Body of pancreas (tissue), 4 donors: ENCODE measurements at places on chromosomes 7 and 10. TPM values are rescaled to one million over a fixed set of nuclear protein-coding genes. Genes with fewer than 3 reads are reported as not detected.

- no peak for DNase-seq
Measured at GRCh38 chr7:131843898-131844331, 287.5 kb upstream of the PODXL start.

- peak; percentile 39 for DNase-seq
Measured at GRCh38 chr10:6211671-6212635, 9.2 kb downstream of the PFKFB3 start.

DNA sequence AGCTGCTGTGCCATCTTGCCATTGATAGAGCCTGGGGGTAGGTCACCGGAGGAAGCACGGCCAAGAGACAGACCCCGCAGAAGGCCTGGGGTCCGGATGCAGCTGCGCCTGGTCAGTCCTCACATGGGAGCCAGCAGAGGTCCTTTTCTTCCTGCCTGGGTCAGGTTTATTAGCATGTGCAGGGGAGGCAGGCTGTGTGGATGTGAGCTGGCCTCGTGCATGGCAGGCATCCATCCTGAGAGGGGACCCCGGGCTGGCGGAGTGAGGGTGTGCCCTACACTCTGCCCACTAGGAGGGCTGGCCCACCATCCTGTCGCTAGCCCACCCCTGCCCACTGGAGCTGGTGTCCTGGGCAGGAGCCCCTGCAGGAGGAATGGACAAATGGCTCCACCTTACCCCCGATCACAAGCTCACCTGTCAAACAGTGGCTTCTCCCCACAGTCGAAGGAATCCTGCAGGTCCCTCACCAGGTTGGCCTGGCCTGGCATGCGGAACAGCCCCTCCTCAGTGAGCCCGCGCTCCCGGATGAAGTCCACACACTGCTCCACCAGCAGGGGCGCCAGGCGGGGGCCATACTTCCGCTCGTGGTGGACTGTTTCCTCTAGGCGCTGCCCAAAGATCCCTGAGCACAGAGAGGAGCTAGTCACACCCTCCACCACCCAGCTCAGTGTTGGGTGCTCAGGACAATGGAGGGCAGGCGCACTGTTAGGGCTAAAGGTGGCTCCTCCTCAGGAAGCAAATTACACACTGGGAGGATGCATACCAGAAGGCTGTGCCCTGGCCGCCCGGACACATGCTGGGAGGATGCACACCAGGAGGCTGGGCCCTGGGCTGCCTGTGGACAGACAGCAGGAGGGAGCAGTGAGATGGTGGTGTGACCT is 145.4 kb downstream of the ARHGAP22 start:
- no peak for DNase-seq

GRCh38 chr7:115435178-115435577 is 513.3 kb downstream of the MDFIC start:
- DNase-seq: no peak

DNA sequence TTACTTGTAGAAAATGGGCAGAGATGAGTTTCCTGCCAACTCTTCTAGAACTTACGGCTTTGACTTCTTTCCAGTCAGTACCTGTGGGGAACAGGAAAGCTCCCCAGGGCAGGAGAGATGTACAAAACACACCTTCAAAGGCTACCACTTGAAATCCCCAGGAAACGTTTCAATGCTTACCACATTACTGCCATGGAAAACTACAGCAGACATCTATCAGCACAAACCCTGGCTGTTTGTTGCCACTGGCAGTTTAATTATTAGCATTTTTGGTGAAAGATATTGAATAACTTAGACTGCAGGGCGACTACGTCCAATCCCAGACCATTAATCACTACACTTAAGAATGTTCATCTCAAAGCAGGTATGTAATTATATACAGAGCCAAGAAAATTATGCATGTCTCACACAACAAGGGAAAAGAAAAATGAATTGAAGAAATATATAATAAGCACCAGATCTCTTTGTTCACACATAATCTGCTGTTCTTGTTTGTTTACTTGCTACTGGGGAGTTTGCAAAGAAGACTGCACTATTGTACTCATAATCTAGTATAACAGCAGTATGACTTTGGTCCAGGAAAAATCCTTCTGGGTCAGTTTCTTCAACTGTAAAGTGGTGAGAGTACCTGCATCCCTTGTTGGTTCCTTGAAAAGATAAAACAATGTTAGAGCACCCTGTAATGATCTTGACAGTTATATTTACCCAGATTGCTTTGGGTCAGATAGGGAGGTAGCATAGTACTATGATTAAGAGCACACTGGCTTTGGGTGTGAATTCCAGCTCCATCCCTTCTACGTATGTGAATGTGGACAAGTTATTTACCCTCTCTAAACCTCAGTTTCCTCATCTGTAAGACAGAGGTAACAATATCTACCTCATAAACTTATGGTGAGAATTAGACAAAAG is 138.3 kb downstream of the DOCK4 start:
- peak; percentile 28 for DNase-seq

- DNase-seq: no peak
Measured at GRCh38 chr7:26461518-26461917, 169.9 kb downstream of the SNX10 start.

- no peak for DNase-seq
Measured at GRCh38 chr10:98039690-98040381, 9.4 kb upstream of the CRTAC1 start.

DNA sequence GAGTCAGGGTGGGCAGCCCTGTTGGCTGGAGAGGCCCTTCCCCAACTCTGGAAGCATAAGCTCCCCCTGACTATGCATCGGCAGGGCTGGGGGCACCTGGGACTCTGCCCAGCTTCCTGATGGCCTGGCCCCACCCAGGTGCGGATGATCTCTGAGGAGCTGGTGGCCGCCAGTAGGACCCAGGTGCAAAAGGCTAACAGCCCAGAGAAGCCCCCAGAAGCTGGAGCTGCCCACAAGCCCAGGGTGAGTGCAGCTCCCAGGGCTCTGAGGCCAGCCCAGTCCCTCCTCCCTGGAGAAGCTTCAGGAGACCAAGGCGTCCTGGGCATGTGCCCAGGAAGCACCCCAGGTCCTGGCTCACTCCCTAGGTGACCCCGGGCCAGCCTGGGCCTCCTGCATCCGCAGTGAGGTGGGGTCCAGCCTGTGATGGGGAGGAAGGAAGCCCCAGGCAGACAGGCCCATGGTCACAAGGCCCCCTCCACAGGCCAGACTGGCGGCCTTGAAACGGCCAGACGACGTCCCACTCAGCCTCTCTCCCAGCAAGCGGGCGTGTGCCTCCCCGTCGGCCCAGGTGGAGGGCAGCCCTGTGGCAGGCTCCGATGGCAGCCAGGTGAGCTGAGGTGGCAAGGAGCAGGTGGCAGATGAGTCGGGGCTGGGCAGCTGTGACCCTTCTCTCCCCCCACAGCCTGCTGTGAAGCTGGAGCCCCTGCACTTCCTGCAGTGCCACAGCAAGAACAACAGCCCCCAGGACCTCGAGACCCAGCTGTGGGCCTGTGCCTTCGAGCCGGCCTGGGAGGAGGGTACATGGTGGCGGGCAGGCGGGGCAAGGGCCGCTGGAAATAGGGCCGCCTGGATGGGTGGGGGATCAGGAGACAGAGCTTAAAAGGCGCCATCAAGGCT is 3.0 kb downstream of the LRWD1 start:
- DNase-seq: no peak

DNA sequence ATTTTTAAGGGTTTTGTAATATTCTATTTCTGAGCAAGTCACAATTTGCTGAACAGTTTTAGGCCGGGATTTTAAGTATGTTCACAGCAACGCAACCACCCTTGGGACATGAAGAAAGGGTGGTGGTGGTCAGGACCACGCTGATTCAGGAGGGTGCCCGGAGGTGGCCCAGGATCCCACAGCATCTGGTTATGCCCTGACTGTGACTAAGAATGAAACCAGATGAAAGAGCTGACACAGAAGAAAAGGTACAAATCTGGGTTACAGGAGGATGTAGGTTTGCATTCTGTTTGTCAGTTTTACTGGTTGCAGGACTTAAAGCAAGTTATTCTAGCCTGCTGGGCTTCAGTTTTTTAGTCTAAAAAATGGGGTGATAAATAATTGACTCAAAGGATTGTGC is 279.7 kb downstream of the CCSER2 start:
- no peak for DNase-seq

DNA sequence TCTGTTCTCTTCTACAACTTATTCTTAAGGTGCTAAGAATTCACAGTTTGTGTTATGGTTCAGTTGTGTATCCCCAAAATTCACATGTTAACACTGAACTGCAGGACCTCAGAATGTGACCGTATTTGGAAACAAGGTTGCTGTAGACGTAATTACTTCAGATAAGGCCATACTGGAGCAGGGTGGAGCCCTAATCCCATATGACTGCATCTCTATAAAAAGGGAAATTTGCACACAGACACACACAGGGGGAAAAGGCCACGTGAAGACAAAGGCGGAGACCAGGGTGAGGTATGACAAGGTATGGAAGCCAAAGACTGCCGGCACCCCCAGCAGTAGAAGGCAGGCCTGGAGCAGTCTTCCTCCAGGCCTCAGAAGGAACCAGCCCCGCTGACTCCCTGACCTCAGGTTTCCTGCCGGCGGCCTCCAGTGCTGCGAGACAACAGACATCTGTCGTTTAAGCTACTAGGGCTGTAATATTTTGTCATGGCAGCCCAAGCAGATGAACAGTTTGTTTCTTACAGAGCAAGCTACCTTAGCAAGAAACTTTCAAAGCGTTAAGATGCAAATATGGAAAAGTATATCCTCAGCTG is 98.7 kb downstream of the PROSER2 start:
- no peak for DNase-seq

GRCh38 chr7:23184709-23185359 is 3.0 kb downstream of the NUP42 start:
- DNase-seq: no peak

- no peak for DNase-seq
Measured at GRCh38 chr10:95236068-95236903, 42.2 kb downstream of the ACSM6 start.

- no peak for DNase-seq
Measured at GRCh38 chr10:102410429-102411073, 8.0 kb downstream of the PSD start.

DNA sequence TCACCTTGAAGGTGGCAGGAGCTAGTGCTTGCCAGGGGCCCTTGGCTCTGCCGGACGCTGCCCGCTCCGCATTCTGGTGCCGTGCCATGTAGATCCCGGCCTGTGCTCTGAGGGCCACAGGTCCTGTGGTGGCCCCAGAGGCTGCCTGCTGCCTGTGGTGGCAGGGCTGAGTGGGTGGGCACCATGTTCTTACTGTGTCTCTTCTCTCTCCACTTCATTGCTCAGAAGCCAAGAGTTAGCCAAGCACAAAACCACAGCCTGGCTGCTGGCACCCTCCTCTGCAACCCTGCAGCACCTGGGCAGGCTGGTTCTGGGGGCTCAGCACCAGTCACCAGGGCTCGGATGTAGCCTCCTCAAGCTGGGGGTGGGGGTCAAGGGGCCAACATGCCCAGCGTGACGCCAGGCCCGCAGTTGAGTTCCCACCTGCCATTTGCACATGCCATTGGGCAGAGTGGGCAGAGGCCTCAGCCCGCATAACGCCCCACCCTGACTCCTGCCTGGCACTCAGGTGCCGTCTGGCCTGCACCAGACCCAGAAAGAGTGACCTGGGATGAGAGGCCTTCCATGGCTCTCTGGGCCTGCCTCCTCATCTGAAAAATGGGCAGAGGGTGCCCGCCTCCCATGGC is 16.3 kb downstream of the ZMIZ1 start:
- DNase-seq: no peak

DNA sequence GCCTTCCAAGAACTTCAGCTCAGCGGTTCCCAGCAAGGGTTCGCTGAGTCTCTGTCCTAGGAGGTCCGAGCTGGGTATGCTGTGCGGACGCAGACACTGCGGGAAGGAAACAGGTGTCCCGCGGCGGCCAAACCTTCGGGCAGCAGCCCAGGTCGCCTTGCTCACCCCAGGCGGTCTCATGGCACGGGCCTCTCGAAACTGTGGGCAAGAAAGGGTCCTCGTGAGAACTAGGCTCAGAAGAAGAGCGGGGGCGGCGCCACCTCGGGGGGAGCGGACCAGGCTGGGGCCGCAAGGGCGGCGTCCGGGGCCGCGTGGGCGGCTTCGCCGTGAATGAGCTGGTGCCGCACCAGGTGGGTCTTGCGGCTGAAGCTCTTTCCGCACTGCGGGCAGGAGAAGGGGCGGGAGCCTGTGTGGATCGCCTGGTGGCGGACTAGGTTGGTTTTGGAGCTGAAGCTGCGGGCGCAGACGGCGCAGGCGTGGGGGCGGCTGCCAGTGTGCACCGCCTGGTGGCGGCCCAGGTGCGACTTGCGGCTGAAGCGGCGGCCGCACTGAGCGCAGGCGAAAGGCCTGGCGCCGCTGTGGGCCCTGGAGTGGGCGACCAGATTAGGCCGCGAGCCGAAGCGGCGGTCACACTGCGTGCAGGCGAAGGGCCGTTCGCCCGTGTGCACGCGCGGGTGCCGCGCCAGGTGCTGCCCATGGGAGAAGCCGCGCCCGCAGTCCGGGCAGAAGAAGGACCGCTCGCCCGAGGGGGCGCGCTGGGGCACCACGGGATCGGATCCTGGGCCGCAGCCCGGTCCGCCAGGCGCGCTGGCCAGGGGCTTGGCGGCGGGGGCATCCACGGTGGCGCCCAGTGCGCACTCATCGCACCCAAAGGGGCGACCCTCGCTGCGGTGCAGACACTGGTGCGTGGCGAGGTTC is 8.6 kb downstream of the ZNF467 start:
- DNase-seq: peak; percentile 46

DNA sequence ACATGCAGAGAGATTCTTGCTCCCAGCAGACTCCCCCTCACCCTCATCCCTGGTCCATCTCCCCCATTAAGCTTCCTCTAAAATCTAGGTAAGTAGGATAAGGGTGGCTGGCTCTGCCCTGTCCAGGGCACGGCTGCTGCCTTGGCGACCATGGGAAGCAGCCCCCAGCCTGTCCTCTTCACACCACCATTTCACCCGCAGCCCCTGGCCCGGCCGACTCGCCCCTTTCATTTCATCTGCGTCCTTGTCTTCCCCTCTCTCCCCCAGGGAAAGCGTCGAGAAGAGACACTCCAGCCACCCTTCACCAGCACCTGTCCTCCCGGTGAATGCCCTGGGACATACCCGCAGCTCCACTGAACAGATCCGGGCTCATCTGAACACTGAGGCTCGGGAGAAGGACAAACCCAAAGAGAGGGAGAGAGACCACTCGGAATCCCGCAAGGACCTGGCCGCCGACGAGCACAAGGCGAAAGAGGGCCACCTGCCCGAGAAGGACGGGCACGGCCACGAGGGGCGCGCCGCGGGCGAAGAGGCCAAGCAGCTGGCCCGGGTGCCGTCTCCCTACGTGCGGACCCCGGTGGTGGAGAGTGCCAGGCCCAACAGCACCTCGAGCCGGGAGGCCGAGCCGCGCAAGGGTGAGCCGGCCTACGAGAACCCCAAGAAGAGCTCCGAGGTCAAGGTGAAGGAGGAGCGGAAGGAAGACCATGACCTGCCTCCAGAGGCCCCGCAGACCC is 342.3 kb upstream of the GALNT17 start:
- no peak for DNase-seq

DNA sequence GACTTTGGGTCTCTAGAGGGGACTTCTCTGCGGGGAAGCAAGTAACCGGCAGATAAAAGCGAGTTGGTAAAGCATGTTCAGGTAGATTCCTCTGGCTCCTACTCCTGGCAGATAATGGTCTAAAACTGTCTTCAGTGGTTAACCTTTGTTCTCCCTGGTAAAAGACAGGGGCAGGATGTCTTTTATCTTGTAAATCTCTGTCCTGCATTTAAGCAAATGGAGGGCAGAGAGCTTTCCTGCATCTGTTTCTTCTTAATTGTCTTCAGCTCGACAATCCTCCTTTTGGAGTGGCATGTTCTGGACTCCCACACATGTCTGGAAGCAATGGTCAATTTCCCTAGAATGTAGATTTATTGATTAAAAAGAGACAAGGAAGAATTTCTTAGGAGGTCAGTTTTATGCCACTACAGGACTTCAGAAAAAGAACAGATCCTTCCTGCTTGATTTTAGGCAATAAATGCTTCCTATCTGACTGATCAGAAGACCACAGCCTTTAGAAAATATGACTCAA is 16.6 kb downstream of the C7orf33 start:
- no peak for DNase-seq

Gene PDIA4
- 140 TPM for total RNA-seq

GRCh38 chr7:133118261-133118660 is 36.4 kb upstream of the CHCHD3 start:
- no peak for DNase-seq
